ENCODE measurements at places on chromosomes 5 and 9. TPM values are rescaled to one million over a fixed set of nuclear protein-coding genes. Genes with fewer than 3 reads are reported as not detected.

DNA sequence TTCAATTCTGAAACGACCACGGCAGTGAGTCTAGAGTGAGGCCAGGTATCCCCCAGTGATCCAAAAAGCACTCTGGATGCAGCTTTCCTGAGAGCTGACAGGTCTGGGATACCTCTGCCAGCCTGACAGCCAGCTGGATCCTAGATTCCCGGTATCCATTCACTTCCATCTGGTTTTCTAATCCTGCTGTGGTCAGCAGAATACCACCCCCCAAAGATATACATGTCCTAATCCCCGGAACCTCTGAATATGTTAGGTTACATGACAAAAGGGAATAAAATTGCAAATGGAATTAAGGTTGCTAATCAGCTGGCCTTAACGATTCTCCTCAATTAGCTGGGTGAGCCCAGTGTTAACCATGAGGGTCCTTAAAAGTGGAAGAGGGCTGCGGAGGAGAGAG lies 1.4 kb upstream of the ZNF79 start:
- DNase-seq, result no peak

Gene PDLIM7
- polyA plus RNA-seq, result 107 TPM

Gene BSPRY
- 7.8 TPM for polyA plus RNA-seq

- no peak for DNase-seq
Observed at GRCh38 chr5:96432216-96433065, 607 bp downstream of the PCSK1 start.

Gene TMEM215
- 0.12 TPM for polyA plus RNA-seq

GRCh38 chr9:68961587-68961986 lies 52.3 kb downstream of the PRKACG start:
- DNase-seq, result no peak

GRCh38 chr9:34158362-34158869 lies 20.4 kb upstream of the UBAP1 start:
- no peak for DNase-seq

DNA sequence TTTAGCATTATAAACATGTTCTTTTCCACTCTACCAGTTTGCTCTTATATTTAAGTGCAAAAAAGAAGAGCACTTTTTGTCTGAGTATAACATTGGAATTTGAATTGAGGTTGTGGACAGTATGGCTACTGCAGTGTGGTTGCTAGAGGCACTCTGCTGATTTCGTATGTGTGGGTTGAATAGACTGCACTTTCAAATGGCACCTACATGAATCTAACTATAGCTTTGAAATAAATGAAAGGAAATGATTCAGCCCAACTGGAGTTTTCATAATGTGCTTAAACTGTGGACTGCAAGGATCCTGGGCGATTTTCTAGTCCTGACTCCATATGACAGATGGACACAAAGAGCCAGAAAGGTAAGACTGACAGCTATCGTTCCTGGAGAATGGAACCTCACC lies 657.6 kb upstream of the RIOK2 start:
- no peak for DNase-seq

Gene OR1N1
- not detected for polyA plus RNA-seq

DNA sequence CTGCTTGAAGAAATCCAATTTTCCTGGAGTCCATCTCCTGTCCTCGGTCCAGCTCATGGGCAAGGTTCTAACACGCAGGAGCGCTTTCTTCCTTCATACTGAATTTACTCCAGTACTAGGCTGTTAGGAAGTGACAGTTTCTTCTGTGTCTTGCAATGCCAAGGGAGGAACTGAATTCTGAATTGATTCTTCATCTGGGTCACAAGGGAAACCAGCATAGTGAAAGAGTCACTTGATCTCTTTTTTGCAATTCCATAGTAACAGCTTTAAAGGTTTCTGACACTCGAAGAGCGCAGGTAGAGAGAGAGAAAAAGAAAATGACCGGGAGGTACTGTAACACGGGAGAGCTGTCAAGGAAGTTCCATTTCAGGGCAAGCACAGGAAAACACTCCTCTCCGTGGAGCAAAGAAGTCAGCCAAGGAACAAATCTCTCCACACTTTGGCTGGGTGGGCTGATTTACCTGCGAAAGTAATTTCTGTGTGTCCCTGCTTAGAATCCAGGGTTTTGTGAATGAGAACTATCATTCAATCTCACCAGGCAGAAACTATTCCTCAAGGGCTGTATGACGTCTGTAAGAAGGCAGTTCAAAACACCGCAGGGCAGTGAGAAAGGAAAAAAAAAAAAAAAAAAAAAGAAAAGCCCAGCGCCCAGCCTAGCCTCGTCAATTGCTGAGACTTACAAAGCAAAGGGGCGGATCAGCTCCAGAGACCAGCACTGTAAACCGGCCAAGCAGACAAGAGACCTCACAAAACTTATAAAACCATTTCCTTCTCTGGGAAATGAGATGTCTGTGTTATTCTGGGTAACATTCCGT lies 617.8 kb downstream of the PDE4D start:
- peak; percentile 57 for DNase-seq

DNA sequence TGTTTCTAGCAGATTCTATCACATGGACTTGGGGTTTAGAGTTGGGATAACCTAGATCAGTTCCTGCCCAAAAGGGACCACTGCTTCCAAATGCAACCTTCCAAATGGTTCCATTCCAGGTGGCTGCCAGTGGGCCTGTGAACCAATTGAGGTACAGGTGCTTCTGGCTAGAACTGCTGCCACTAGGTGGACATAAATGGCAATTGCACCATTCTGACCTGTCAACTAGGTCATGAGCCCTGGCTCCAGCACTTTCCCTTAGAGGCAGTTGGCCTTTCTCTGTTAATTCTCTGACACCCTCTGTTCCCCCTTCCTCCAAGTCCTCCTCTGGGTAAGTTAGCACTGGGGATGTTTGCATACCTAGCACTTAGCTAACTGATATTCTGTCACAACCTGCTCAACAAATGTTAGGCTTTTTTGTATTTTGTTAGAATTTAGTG lies 16.6 kb upstream of the HEMGN start:
- peak; percentile 21 for DNase-seq

Gene GRM6
- polyA plus RNA-seq, result 1.9 TPM

Data from left kidney (tissue), 8 donors.